ENCODE measurements at places on chromosomes 6 and 20. TPM values are rescaled to one million over a fixed set of nuclear protein-coding genes. Genes with fewer than 3 reads are reported as not detected.

The INSM1 gene
- not detected for total RNA-seq

- peak; percentile 97 for DNase-seq
These were observed 16.6 kb upstream of the FBXO9 start for GRCh38 chr6:53048431-53049195.

DNA sequence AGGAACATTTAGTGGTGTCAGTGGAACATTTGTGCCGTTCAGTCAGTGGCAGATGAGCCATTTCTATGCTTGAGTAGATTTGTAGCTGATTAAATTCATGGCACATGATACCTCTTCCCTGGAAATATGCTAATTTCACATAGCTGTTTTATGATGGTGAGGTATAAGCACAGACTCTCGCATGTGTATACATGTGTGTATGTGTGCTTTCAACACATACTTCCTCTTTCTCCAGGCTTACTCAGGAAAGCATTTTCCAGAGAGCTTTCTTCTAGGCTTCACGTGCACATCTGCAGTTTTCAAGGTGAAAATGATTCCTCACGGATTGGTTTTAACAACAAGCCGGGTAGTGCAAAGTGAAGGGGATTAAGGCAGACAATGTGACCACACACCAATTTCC, 396.5 kb downstream of the HDGFL1 start:
- no peak for DNase-seq

- no peak for DNase-seq
These were observed 287.3 kb upstream of the TSHZ2 start for GRCh38 chr20:52684905-52685304.

GRCh38 chr6:80522576-80522975, 416.1 kb downstream of the BCKDHB start:
- no peak for DNase-seq

DNA sequence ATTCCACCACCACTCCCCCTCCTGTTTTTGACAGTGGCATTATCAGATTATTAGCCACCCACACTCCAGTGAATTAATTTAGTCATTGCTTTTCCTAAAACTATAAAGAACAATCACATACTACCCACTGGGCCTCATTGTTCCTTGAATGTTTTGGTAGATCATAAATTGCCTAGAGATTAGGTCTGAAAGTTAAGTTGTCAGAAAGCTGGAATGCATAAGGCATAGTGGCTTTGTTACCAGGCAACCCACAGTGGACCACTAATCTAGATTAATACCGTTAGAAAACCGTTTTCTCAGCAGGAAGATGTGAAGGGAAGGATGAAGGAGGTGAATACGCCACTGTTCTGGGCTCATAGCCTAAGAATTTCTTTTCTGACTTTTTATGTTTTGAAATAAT, 75.6 kb downstream of the SAMD3 start:
- no peak for DNase-seq

- no peak for DNase-seq
These were observed 931.5 kb upstream of the EPHA7 start for GRCh38 chr6:94350833-94351232.

DNA sequence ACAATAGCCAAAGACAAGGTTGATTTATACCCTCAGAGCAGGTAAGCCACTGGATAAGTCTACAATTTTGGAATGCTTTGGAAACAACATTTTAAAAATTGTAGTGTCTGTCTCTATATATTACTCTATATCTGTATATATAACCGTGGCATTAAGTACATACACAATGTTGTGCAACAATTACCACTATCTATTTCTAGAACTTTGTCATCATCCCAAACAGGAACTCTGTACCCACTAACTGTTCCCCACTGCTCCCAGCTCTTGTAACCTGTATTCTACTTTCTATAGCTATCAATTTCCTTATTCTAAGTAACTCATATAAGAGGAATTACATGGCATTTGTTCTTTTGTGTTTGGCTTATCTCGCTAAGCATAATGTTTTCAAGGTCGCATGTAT, 78.2 kb upstream of the ASCC3 start:
- DNase-seq: no peak

The ZC2HC1B gene
- not detected for total RNA-seq

DNA sequence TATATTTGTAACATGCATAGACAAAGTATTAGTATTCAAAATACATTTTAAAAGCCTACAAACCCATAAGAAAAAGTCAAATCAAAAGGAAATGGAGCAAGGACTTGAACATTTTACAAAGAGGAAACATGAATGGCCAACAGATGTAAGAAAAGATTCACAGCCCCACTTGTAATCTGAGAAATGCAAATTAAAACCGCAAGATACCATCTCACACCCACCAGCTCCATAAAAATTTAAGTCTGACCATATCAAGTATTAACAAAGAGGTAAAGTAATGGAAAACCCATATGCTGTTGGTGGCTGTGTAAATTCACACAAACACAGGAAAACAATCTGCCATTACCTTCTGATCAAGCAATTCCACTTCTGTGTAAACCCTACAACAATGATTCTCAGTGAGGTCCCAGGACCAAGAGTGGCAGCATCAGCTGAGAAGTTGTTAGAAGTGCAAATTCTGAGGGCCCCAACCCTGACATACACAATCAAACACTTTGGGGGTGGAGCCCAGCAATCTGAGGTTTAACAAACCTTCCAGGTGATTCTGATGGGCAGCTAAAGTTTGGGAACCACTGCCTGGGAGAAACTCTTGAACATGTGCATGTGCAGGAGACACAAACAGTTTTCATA, 30.9 kb downstream of the BCL2L1 start:
- DNase-seq: peak; percentile 80

DNA sequence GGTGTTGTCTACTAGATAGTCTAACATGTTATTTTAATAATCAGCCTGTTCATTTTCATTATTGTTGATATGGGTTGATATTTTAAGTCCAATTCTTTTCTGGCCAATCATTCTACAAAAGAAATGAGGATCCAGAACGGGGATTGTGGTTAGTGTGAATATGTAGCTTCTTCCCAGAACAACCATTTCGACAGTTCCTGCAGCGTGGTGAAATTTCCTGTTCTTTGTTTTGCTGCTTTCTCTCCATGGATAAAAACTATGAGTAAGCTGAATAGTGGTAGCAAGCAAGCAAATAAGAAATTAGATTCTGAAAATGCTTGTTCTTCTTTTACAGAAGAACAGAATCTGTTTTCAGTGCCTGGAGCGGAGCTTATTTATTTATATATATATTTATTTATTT, 65.5 kb upstream of the F13A1 start:
- DNase-seq: no peak

DNA sequence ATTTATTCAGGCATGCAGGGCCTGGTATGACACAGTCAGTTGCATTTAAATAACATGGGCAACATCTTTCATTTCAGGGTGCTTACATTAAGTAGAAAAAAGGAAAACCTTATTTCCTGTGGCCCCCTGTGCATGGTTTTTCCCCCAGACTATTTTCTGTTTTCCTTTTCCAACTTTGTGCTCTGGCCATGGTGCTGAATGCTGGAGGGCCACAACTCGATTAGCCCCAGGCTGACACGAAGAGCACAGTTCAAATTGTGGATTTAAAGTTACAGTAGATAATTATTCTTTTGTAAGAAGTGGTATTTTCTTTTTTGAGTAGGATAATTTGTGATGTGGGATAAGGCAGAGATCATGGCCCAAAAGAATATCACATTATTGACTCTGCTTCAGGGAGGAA, 332.0 kb downstream of the HAO1 start:
- peak; percentile 2 for DNase-seq

DNA sequence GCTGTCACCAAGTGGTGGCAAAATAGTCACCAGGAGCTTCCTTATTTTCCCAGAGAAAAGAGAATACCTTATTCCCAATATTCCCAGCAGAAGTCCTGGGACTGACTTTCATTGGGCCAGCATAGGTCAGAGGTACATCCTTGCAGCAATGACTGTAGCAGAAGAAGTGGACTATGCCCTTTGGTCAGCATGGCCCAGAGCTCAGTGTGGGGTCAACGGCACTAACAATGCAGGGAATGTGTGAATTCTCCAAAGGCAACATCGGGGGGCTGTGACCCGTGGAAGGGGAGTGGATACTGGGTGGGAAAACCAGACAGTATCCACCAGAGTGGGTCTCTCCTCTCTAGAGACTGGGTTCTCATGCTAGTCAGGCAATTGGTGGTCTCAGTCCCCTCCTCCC, 15.6 kb upstream of the LBP start:
- no peak for DNase-seq

DNA sequence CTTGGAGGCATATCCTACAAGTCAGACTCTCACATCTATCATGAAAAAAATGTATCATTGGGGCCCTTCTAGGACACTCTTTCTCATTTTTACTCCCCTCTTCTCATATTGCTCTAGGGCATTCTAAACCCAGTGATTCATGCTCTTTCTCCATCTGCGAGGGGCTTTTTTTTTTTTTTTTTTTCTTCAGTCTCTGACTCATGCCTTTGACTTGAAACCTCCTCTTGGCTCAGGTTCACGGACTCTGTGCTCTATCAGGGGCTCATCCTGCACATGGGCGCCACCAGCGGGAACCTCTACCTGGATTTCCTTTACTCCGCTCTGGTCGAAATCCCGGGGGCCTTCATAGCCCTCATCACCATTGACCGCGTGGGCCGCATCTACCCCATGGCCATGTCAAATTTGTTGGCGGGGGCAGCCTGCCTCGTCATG, 17.8 kb downstream of the SLC22A1 start:
- DNase-seq: peak; percentile 86

The TAAR9 gene
- not detected for total RNA-seq

DNA sequence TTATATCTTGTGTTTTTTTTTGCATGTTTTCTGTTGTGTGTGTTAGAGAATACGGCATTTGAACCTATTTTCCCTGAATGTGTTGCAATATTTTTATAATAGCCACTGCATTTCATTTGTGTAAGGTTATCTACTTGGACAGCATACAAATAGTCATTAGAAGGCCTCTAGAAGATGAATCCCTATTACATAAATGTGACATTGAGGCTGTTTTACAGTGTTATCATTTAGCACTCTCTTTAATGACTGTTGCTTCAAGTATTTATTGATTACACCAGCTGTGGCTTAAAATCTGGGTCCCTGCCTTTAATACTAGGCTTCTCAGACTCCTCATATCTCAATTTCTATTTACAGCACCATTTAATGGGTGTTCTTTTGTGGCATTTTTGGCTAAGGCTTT, 465.8 kb downstream of the FRK start:
- DNase-seq: no peak

DNA sequence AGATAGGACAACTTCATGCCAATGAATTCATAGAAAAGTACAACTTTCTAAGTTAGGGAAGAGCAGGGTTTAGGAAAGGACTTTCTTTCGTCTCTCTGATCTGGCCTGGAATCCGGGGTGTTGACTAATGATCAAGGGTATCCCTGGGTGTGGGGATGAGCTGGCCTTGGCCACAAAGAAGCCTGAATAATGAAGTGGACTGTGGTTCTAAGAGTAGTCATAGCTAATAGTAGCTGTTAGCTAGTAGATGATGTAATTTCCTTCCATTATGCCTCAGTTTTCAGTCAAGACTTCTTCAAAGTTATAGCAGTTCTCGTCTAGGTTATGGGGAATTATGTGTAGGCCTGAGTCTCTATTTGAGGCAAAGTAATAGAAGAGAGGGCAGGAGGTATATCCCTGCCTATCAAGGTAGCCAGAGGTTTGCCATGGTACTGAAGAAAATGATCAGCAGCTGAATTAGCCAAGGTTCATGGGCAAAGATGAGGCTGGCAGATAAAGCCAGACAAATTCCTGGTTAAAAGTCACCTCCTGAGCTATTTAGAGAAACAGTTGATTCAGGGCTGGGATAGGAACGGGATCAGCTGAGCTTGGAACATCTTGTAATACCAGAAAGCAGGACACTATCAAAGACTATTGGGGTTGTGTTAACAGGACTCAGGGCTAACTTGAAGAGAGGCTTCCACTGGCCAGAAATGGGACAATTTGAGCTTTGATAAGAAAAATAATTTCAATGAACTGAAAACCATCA, 18.7 kb upstream of the TRPC4AP start:
- DNase-seq: peak; percentile 90

DNA sequence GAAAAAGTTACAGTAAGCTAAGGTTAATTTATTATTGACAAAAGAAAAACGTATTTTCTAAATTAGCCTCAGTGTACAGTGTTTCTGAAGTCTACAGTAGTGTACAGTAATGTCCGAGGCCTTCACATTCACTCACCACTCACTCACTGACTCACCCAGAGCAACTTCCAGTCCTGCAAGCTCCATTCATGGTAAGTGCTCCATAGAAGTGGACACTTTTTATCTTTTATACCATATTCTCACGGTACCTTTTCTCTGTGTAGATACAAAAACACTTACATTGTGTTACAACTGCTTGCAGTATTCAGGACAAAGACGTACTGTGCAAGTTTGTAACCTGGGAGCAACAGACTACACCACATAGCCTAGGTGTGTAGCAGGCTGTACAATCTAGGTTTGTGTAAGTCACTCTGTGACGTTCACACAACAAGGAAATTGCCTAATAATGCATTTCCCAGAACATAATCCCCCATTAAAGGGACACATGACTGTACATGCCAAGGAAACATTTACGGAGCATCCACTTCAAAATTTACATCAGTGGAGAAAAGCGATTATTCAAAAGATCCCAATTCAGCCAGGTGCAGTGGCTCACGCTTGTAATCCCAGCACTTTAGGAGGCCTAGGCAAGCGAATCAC, 133.4 kb downstream of the BANF2 start:
- DNase-seq: peak; percentile 26

DNA sequence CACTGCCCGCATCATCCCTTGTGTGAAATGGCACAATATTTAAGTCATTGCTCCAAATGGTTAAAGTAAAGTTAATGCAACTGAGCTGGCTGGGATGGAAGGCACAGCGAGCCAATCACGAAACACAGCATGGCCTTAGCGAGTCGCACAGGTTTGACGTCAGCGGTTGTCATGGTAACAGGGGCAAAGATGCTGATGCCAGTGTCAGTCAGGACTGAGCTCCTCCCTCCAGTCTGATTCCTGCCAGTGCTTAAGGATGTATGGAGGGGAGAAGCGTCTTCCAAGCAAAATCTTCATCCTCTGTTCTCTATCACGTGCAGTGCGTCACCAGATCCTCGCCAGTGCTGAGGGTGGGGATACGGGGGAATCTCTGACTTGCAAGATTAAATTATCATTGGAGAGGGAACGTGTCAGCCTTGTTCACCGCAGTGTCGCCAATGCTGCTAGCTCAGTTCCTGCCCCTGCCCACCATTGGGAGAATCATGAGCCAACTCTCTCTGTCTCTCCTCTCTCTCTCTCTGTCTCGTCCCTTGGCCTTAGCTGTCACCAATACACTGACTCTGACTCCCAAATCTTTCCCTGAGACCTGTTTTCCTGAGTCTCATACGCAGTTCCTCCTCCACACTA, 24.5 kb downstream of the TSPYL4 start:
- peak; percentile 95 for DNase-seq

Data from astrocyte (in vitro differentiated cells and primary cell).